ENCODE measurements at places on chromosomes 16 and 17.

DNA sequence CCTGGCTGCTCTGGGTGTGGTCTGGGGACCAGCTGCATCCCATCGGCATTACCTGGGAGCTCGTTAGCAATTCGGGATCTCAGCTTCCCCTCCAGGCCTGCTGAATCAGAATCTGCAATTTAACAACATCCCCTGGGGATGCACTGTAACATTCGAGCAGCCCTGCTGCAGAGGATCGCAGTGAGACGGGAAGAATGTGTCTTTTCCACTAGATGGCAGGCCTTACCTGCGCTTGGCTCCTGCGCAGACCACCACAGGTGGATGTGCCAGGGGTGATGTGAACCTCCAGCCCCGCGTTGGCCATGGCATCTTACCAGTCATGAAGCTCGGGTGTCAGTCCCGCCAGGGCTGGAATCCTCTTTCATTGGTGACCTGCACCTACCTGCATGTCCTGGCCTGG, 209.9 kb downstream of the PRKCB start:
- DNase-seq, result no peak

GRCh38 chr16:49268667-49269066, 13.0 kb downstream of the CBLN1 start:
- DNase-seq, result no peak

GRCh38 chr17:57408071-57408811, 151.9 kb downstream of the MSI2 start:
- DNase-seq, result no peak

- no peak for DNase-seq
Observed at GRCh38 chr17:9810100-9810949, 11.6 kb downstream of the GSG1L2 start.

GRCh38 chr16:68492543-68493411, 44.5 kb upstream of the SMPD3 start:
- no peak for DNase-seq

- no peak for DNase-seq
Observed at GRCh38 chr16:55047903-55048497, 117.3 kb downstream of the IRX5 start.

DNA sequence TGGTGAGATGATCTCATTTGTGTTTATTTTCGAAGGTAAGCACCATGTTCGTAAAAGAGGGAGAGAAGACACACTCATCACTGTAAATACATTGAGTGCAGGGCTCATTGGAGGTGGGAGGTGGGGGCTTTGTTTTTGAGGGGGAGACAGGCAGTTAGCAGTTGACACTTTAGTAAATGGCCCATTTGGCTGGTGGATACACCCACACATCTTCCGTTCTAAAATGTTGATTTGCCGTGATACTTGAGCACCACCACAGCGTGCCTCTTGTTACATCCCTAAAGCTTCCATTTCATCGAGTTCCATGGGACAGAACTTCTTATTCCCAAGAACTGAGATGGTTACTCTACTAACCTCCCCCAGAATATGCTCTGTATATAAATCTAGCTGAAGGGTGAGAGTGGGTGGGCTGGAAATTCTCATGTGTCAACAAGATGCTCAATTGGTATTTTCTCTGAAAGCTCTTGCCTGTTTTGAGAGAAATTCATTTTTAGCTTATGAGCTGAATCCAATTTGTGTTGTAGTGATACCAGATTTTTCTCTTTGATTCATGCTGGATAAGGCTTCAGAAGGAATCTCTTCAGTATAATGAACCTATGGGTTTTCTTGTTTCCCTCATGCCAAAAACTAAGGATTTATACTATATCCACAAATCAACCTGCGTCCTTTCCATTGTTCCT, 314.3 kb downstream of the RBFOX1 start:
- no peak for DNase-seq
